Astrocyte (in vitro differentiated cells and primary cell): ENCODE measurements at places on chromosomes 7 and 10. TPM values are rescaled to one million over a fixed set of nuclear protein-coding genes. Genes with fewer than 3 reads are reported as not detected.

The TMEM176B gene
- 0.26 and 0.32 TPM in 2 replicates for total RNA-seq

- no peak for DNase-seq
Measured at GRCh38 chr7:133861876-133862275, 265.3 kb upstream of the LRGUK start.

GRCh38 chr7:17234030-17234397, 64.4 kb upstream of the AHR start:
- DNase-seq = no peak

- DNase-seq = no peak
Measured at GRCh38 chr7:49714182-49714581, 59.3 kb upstream of the VWC2 start.

DNA sequence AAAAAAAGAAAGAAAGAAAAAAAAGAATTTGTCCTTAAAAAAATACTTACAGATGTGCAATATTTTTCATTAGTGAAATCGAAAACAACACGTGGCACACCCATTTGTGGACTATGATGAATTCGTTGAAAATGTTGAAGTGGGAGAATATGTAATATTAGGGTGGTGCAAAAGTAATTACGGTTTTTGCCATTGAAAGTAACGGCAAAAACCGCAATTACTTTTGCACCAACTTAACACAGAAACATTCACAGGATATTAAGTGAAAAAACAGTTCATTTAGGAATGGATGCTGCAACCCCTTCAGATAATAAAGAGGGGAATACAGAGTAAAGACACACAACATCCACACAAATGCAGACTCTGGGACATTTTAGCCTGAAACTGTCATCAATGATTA, 96.0 kb downstream of the CALN1 start:
- no peak for DNase-seq

GRCh38 chr7:146956853-146957252, 840.3 kb downstream of the CNTNAP2 start:
- DNase-seq = no peak

GRCh38 chr7:103714376-103714927, 268.4 kb upstream of the SLC26A5 start:
- DNase-seq = peak; percentile 20

DNA sequence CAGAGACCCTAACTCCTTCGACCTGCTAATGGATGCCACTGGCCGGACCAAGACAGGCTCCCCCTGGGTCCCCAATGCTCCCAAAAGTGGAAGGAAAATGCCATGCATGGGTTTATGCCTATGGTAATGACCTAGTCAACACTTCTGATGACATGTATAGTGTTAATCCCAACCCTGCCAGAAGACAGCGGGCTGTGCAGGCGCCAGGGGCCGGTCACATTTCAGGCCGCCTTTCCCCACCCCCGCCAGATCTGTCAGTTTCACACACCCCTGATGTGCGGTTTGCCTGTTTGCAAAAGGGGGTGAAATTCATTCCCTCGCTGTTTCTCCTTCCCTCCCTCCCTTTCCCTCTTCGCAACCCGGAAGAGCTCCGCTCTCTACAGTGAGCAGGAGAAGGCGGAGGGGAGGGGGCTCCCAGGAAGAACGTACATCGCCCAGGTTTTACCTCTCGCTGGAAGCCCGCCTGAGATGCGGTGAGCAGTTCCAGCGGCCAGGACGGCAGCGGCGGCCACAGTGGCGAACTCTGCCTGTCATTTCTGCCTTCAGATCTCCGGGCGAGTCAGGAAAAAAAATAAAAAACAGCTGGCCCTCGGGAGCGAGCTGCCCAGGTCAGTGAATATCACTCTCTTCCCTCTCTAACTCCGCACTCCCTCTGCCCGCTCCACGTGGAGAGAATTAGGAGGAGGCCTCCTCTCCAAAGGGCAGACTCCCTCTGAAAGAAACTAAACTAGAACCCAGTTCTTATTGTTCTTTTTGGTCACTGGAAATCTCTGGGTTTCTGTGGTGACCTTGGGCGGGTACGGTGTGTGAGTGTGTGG, 9.4 kb upstream of the GATA3 start:
- DNase-seq = no peak

- peak; percentile 4 for DNase-seq
Measured at GRCh38 chr10:93680412-93681047, 21.9 kb downstream of the FRA10AC1 start.

- no peak for DNase-seq
Measured at GRCh38 chr10:8455181-8455580, 400.7 kb downstream of the GATA3 start.

DNA sequence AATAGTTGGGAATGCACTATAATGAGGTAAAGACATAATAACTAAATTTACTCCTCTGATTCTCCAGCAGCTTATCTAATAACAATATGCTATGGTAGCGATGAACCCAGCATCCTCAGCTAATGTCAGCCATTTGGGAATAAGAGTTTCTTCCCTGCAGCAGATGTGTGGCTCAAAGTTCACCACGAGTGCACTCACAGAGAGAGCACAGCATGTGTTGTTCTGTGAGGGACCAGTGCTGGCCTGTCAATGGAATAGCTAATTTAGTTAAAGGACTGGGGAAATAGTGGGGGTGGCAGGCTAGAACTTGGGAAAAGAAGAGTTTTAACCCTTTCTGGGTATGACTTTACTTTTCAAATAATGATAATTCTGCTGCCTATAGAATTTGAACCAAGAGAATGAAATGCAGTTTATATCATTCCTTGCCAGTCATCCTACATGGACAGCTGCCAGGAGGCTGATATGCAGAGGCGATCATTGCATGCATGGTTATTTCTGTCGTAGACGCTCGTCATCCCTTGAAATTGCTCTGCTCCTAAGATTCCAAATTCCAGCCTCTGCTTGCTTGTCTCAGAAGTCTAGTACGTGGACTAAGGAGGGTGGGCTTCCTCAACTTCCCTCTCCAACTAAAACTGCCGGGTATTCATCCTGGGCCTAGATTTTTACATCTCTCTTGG, 355.6 kb downstream of the RNLS start:
- DNase-seq = peak; percentile 28
